Left lung (tissue), 14 donors: ENCODE measurements at places on chromosomes 13 and 19. TPM values are rescaled to one million over a fixed set of nuclear protein-coding genes. Genes with fewer than 3 reads are reported as not detected.
A peak's percentile ranks its signal among the peaks of the same experiment; 100 is the strongest.

- no peak for DNase-seq
Observed at GRCh38 chr13:106919638-106920037, 351.7 kb upstream of the ARGLU1 start.

GRCh38 chr19:55495646-55496349 lies 7.6 kb downstream of the SSC5D start:
- DNase-seq, result no peak

DNA sequence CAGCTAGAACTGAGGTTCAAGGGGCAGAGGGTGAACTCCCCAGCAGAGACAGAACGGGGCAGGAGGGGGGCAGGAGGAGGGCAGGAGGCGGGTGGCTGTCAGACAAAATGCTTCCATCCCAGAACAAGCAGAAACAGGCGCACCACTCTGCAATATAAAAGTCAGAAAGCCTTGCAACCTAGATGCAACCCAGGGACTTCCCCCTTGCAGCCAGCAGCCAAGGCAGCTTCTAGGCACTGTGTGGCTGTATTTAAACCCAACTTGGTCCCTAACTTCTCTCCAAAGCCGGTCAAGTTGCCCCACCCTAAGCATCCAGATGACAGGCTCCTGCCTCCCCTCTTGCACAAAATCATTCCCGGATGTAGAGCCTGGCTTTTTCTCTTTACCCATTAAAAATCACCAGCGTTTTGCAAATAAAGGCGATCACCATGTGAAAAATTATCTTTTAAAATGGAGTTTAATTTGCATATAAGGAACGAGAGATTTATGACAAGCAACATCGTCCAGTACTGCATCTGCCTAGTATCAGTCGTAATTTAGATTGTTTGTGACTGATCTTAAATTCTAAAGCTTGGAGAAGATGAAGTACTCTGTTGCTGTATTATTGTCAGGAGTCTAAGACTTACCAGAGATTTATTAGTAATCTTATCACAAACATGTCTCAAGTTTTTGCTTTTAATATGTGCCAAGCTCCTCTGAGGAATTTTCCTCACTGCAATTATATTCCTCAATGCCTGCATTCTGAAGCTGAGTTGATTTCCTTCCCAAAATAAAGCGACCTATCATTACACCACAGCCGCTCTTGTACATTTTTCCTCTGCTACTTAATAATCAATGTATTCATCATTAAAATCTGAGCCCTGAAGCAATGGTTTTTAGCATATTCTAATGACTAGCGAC lies 307.1 kb upstream of the ZNF507 start:
- no peak for DNase-seq

GRCh38 chr19:54415901-54416673 lies 823 bp downstream of the TTYH1 start:
- no peak for DNase-seq

DNA sequence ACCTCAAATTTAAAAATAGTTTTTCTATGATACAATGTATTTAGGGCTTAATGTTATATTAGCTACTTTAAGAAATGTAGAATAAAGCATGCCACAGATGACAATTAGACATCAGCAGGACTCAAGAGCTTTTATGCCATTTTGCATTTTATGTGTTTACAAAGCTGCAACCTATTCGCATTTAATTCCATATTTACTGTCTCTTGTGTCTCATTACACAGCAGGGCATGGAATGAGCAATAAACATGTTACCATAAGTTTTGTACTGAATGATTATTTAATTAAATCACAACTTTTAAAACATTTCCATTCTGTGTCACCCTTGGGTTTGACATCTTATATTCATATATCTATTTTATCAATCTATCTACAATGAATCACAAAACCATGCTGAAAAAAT lies 1756.9 kb downstream of the PCDH9 start:
- no peak for DNase-seq

GRCh38 chr13:25752957-25753551 lies 298.8 kb downstream of the SHISA2 start:
- peak; percentile 75 for DNase-seq

GRCh38 chr19:53183146-53183764 lies 9.9 kb downstream of the ZNF665 start:
- no peak for DNase-seq

DNA sequence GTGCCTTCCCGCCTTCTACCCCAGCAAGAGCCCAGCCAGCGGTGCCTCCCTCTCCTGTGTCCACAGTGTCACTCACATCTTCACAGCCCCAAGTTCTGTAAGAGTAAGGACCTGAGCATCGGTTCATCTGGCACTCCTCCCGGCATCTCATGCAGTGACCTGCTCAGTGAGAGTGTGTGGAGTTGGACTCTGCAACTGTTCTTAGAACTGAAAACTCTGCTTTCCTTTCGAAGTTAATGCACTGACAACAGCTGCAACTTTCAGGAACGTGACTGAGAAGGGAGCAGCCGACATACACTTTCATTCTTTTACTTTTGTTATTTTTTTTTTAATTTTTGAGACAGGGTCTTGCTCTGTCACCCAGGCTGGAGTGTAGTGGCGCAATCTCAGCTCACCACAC lies 41.2 kb downstream of the CEP89 start:
- DNase-seq, result no peak

- DNase-seq, result no peak
Observed at GRCh38 chr13:40476175-40476958, 190.1 kb downstream of the FOXO1 start.

GRCh38 chr19:12974301-12975220 lies 5.2 kb downstream of the DAND5 start:
- no peak for DNase-seq

GRCh38 chr13:29679396-29680053 lies 84.0 kb upstream of the SLC7A1 start:
- peak; percentile 9 for DNase-seq

- DNase-seq, result no peak
Observed at GRCh38 chr13:39663508-39663907, 8.0 kb downstream of the COG6 start.

- no peak for DNase-seq
Observed at GRCh38 chr13:20363603-20364002, 131.5 kb upstream of the GJB6 start.

GRCh38 chr19:8423817-8424223 lies 10.7 kb downstream of the MARCHF2 start:
- peak; percentile 90 for DNase-seq

DNA sequence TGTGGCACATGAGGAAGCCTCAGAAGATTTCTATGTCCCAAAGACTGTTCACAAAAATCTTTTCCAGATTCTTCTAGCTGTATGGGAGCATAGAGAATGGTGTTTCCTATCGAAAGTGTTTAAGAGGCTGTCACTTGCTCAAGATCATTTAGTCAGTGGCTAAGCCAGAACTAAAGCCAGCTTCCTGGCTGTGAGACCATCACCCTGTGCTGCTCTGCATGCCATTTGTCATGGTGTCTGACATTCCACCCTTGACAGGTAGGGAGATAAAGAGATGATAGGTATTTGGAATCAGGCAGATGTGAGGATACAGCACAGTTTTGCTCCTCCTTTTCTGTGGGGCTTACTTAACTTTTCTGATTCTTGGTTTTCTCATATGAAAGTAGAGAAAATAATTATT lies 177.3 kb downstream of the DNAJC15 start:
- no peak for DNase-seq

DNA sequence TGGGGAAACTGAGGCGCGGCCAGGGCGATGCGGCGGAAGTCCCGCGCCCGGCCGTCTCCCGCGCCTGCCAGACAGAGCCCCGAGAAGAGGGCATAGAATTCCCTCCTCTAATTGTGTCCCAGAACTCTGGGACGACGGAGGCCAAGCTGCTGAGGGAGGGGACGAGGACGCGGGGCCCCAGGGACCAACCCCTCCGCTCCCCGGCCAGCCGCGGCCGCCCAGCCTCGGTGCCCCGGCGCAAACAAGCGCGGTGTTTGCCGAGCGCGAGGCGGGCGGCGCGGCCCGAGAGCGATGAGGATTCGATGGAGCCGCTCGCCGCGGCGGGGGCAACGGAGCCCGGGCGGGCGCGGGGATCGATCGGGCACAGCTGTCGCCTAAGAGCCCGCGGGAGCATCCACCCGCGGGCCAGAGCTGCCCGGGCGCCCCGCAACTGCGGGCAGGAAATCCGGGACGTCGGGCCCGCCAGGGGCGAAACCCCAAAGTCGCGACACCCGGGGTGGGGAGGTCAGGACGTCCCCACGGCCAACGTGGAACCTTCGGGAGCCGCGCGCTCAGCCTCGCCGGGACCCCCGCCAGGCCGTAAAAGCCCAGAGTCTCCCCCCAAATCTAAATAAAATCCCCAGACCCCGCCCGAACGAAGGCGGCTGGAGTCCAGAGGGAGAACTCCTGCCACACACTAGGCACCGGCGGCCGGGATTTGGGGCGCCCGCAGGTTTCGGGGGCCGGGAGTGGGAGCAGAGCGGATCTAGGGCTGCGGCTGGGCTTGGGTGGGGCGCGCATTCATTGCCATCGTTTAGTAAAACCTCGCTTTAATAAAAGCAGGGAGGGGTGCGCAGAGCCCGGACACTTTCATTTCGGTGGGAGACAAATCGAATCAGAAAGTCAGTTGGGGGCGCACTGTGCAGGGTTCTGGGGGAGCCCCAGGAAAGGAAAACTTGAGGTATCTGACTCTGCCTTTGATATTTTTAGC lies 3.6 kb upstream of the ONECUT3 start:
- no peak for DNase-seq

- no peak for DNase-seq
Observed at GRCh38 chr13:40187324-40187795, 479.1 kb downstream of the FOXO1 start.

DNA sequence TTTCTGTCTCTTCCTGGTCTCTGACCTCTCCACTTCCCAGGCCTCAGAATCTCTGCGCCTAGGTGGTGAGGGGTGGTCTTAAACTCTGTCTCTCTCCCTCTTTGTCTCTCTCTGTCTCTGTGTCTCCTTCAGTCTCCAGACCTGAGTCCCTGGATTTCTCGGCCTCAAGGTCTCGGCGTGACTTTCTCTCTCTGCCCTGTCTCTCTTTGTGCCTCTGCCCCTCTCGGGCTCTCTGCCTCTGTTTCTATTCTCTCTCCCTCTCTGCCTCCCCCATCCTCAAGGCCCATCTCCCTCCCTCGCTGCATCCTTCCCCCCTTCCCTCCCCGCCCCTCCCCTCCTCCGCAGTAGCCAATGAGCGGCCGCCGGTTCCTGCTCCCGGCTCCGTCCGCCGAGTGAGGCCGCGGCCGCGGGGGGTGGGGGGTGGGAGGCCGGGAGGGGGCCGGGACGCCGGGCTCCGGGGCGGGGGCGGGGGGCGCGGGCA lies at the start of gene CACNG7:
TSS of gene CACNG7 (plus strand) at position 344 of the 481 bp plus-strand sequence. CDS start 3,554 bp downstream, outside the sequence.
- DNase-seq, result no peak

DNA sequence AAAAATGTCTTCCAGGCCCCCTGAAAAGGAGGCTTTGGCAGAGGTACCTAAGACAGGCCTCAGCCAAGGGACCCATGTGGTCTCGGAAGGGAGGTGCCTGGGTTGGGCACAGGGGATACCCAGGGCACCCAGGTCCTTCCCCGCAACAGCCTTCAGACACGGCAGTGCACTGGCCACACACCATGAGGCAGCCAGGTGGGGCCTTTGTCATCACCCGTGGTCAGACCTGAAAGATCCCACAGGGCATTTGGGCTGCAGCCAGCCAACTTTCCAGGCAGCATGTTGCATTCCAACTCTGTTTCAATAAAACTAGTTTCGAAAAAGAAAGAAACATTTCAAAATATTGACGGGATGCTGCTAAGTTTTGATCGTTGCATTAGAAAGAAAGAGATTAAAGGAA lies 4.7 kb upstream of the TUBGCP3 start:
- DNase-seq, result no peak

GRCh38 chr19:17766543-17767131 lies 15.4 kb downstream of the FCHO1 start:
- DNase-seq, result peak; percentile 71

GRCh38 chr13:37209621-37210580 lies 104.4 kb upstream of the CSNK1A1L start:
- DNase-seq, result no peak

DNA sequence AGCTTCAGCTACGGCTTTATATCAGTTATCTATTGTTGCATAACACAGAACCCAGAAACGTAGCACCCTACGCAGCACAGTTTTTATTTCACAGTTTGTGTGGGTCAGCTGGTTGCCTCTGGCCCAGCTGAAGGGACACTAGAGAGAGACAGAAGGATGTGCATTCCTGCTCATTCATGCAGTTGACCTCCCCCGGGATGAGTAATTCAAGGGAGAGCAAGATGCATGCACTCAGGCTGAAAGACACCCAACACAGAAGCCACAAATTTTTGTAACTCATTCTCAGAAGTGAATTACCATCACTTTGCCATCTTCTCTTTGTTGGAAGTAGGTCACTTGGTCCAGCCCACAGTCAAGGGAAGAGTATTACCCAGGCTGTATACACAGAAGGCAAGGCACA lies 89.5 kb downstream of the EFNB2 start:
- no peak for DNase-seq

DNA sequence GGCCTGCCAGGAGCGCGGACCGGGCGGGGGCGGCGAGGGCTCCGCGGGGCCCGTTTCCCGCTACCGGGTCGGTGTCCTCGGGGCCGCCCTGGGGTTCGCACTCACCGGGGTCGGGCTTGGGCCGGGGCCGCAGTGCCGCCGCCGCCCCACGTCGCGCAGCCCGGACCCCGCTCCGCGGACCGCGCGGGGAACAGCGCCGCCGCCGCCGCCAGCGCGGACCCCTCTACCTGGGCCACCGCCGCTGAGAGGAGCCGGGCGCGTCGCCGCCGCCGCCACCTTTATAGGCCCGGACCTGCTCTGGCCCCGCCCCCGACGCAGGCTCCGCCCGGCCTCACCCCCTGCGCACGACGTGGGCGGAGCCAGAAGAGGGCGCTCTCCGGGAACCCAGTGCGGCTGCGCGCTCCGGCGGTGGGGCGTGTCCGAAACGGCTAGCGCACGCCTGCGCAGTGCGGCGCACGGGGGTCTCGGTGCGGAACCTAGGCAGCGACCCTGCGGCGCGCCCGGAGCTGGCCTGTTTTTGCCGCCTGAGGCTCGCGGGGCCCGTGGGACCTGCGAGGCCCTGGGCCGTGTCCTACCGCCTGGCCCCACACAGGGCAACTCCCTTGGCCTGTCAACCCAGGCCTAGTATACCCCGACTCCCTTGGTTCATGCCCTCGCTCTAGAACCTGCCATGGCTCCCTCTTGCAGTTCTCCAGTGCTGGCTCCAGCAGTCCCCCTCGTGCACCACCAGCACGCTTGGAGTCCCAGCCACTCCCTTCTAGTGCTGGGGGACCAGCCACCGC lies at the start of gene MKNK2:
TSS of gene MKNK2 (minus strand) at position 254 of the 782 bp plus-strand sequence. CDS start 393 bp downstream, outside the sequence.
- DNase-seq, result peak; percentile 98

DNA sequence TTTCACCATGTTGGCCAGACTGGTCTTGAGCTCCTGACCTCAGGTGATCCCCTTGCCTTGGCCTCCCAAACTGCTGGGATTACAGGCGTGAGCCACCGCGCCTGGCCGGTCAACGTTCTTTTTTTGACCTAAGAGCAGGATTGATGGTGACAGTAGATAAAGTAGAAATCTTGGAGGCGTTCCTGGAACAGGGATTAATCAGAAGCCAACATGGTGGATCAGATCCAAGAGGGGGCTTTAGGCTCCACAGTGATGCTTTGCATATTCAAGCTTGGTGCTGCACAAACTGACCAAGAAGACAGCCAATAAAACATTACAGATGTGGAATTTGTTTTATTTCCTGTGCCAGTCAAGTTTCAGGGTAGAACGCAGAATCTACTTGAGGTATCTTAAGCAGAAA lies 271.2 kb downstream of the FGF9 start:
- no peak for DNase-seq

EPS8L1 gene
- polyA plus RNA-seq, result 12.2 TPM

KLK14 gene
- not detected for polyA plus RNA-seq

NALCN gene
- 0.96 TPM for polyA plus RNA-seq

KIRREL2 gene
- 2.4 TPM for polyA plus RNA-seq

GPR4 gene
- 4.2 TPM for polyA plus RNA-seq

ZNF628 gene
- 1.6 TPM for polyA plus RNA-seq

CD33 gene
- polyA plus RNA-seq, result 4.5 TPM

SELENOV gene
- polyA plus RNA-seq, result 0.42 TPM

CPAMD8 gene
- polyA plus RNA-seq, result 79.9 TPM

C19orf73 gene
- polyA plus RNA-seq, result 0.23 TPM

IL27RA gene
- 8.4 TPM for polyA plus RNA-seq

TEX26 gene
- polyA plus RNA-seq, result 0.54 TPM

IZUMO4 gene
- polyA plus RNA-seq, result 5.4 TPM

UPK1A gene
- polyA plus RNA-seq, result not detected
